Stimulated activated CD8-positive, alpha-beta memory T cell treated with anti-CD3 and anti-CD28 coated beads, Interleukin-4, amount 100 ng/mL, for 4 hours (primary cell): ENCODE measurements at places on chromosomes 2 and 18.

DNA sequence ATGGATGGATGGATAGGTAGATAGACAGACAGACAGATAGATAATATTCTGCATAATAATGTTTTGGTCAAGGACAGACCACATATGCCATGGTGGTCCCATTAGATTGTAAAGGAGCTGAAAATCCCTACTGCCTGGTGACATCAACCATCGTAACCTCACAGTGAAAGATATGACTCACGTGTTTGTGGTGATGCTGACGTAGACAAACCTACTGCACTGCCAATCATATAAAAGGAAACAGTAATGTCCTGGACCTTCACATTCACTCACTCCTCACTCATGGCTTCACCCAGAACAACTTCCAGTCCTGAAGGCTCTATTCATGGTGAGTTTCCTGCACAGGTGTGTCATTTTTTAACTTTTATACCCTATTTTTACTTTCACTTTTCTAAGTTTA, 202.9 kb upstream of the TPO start:
- DNase-seq = no peak

DNA sequence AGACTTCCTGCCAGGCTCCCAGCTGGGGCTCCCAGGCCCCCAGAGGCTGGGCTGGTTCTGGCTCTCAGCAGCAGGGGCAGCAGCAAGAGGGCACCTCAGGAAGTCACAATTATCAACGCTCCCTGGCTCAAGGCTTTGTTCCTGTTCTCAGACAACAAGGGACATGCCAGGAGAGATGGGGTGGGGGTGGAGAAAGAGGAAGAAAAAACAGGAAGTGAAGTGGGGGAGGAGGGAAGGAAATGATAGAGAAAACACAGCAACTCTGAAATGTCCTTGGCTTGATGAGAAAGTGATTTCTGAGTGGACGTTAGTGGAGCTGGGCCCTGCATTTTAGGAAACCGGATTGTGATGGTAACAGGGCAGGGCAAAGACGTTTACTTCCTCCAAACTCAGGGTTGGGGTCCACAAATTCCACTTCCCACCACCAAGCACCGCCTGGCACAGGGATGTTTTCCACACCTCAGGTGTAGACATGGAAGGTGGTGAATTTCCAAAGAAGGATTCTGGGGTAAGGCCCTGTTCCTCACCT, 40.4 kb downstream of the CYRIA start:
- no peak for DNase-seq

DNA sequence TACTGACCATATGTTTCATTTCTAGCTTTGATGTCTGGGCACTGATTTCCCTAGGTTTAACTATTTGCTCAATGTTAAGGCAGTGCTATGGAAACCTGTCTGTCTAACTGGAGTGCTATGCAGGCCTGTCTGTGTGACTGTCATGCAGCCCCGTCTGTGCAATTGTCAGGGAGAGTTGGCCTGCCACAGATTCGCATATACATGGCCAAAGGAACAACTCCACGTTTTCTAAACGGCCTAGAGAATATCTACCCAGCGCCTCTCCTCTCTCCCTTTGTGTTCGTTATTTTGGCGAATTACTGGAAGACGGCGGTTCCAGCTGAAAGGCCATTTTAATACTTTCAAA, 59.6 kb upstream of the PSME4 start:
- DNase-seq = no peak

DNA sequence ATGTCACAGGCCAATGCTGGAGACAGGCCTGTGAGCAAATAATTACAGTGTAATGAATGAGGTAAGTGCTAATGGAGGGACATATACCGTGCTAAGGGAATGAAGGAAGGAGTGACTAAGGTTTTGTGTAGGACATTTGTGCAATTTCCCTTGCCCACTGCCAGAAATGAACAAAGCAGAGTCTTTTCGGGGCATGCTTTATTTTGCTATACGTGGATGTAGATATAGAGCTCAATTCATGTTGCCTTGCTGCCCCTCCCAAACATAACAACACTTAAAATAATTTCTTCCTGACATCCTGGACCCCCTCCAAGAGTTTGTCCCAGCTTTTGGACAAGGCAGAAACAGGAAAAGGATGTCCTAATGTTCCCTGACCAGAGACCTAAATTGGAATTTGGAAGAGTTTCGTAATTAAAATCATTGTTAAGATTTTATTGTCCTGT, 23.7 kb upstream of the CD28 start:
- DNase-seq = no peak

- no peak for DNase-seq
These were observed 265.4 kb upstream of the UBE2E3 start for GRCh38 chr2:180715044-180715443.

DNA sequence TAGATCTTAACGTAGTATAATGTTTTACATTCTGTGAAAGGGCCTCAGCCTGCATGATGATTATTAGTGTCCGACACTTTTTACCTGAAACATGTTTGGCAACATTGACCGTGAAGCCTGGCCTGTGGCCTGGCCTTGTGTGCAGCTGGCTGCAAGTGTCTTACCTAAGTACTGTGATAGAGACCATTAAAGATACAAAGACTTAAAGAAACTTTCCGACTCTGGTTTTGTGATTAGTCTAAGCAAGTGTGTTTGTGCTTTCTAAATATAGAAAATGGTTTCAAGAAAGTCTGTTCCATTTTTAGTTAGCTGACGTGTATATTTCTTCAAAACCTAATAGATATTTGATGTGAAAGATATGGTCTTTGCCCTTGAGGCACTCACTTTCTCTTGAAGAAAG, 601.8 kb downstream of the LRP1B start:
- no peak for DNase-seq

DNA sequence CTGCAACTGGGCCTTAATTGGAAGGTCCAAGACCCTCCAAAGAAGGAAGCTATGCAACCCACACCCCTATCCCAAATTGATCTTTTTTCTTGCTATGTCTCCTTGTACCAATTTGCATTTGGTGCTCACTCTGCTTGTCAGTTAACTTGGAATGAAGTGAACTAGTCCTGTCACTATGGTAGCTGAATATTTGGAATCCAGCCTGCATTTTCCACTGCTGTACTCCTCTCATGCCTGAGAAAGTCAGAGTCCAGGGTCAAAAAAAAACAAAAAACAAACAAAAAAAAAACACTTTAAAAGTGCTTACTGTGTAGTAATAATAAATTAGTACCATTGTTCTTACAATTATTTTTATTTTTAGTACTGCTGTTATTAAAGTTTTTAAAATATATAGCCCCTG, 462.8 kb upstream of the SLC8A1 start:
- DNase-seq = no peak

DNA sequence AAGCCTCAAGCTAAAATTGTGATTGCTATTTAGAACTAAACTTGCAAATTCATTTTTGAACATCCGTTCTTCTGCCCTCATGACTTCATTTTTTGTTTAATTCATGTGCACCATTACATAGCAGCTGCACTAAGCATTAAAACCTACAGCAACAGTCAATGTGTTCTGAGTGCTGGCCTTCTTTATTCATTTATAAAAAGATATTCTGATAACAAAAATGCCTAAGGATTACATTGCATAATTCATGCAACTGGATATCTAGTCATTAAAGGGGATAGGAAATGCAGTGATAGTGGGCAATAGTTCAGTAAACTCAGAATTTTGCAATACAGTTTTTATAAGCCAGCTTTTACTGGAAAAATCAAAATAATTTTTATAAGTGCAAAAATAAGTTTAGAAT, 294.4 kb upstream of the EPC2 start:
- DNase-seq = no peak

GRCh38 chr2:123540291-123540690, 484.8 kb upstream of the CNTNAP5 start:
- no peak for DNase-seq

- DNase-seq = no peak
These were observed 148.6 kb downstream of the TWIST2 start for GRCh38 chr2:238996331-238997136.

GRCh38 chr2:70685771-70686171, 82.2 kb downstream of the ADD2 start:
- no peak for DNase-seq

- no peak for DNase-seq
These were observed 109.0 kb upstream of the ALK start for GRCh38 chr2:30030361-30030760.

- no peak for DNase-seq
These were observed 21.6 kb upstream of the CREG2 start for GRCh38 chr2:101408925-101409324.

DNA sequence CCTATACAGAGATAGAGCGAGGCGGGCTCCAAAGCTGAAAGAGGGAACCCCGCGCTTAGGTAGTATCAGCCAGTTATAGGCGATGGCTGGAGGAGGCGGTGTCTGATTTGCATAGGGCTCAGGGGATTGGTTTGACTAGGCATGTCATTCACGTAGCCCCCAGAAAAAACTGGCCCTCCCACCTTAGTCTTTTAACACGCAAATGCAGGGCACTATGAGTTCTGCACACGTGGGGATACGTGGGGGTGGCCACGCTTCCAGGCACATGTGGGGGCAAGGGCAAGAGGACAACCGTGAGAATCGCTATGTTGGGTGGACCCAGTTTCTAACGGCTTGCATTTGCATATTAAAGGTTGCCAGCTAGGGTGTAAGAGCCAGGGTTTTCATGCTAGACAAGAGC, 56.7 kb upstream of the MSTN start:
- DNase-seq = peak; percentile 28

- DNase-seq = no peak
These were observed 1.1 kb downstream of the MIB1 start for GRCh38 chr18:21741562-21742314.

DNA sequence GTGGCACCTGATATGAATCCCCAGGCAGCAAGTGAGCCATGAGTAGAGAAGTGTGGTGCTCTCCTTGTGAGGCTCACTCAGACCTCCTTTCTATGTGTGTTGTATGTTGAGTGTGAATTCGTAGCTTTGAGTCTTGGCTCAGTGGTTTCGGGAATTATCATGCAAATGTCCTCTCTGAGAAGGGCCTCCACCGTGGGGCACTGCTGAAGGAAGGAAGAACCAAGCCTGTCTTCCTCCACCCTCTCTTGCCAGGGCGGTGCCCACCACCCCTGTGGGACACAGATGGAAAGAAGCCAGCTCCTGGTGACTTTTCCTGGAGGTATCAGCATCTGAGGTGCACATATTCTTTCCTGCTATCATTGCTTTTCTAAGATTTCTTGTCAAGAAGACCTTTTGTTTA, 156.1 kb downstream of the MYT1L start:
- no peak for DNase-seq

DNA sequence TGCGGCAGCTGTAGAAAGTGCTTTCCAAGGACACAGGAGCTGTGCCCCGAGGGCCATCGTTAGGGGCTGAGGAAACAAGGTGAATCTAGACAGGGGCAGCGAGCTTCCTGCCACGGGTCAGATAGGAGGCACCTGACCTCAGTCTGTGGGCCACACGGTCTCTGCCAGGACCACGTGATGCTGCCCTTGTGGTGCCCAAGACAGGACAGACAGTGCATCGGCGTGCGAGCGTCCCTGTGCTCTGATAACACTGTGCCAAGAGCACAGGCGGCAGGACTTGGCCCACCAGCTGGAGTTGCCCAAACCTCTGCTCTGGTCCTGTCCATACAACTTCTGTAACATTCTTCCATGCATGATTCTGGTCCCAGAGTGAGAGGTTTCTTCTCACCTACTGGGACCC, 225.4 kb downstream of the TWIST2 start:
- DNase-seq = no peak

GRCh38 chr2:42977270-42978174, 185.1 kb upstream of the HAAO start:
- no peak for DNase-seq

- DNase-seq = no peak
These were observed 79.3 kb downstream of the ABI2 start for GRCh38 chr2:203407496-203407895.

DNA sequence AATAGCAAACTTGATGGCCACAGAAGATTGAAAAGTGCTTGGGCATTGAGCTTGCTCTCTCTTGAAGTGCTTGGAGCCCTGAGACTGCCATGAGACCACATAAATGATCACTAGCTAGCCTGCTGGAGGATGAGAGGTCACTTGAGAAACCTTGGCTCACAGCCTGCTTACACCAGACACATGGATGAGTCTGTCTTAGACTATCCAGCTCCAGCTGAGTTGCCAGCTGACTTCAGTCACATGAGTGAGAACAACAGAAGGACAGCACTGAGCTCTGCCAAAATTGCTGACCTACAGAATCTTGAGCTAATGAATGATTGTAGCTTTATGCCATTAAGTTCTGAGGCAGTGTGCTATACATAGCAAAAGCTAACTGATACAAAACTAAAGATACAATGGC, 18.1 kb downstream of the NABP1 start:
- DNase-seq = no peak

DNA sequence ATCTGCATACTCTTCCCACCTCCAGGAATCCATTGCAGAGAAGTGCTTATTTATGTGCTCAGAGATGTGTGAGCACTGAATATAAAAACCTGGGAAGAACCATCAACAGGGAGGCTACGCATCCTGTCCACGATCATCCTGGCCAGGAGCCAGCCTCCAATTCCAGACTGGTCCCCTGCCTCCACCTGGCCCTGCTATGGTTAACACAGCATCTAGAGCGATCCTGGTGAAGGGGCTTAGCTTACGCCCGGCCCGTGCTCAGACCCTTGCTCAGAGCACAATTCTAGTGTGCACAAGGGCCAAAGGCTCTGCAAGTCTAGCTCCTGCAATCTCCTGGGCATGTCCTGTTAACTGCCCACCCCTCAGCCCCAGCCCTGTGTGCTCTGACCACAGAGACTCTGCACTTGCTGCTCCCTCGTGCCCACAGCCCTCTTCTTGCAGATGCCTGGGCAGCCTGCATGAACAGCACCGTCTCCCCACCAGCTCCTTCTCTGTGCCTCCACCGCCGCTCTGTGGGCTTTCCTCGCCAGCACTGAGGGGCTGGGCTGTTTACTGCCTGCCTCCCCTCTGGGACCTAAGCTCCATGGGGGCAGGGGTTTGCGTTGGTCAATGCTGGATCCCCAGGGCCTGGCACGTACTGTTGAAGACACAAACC, 6.5 kb downstream of the PER2 start:
- no peak for DNase-seq

- no peak for DNase-seq
These were observed 13.0 kb downstream of the ATIC start for GRCh38 chr2:215324811-215325210.

GRCh38 chr2:160838147-160838546, 322.1 kb upstream of the TANK start:
- no peak for DNase-seq

DNA sequence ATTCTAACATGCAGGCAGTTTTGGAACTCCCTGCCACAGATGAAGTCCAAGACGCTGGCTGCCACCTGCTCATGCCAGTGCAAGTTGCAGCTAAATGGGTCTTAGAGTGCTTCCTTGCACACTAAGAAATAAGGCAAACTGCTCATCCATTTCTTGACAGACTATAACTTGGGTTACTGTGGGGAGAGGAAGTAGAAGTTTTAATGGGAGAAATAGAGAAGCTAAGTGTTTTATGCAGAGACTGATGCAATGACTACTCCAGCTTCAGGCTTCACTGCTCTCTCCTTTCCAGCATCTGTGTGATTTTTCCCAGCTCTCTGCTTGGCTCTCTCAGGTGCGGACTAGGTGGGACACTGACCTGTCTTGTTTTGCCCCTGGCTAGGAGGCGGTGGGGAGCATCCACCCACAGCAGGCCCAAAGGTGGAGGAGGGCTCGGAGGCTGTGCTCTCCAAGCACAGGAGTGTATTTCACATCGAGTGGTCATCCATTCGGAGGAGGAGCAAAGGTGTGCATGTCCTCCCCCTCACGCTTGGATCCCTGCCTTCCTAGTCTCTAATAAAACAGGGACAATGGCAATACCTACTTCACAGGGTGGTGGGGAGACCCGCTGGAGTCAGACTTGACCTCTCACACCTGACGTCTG, 48.2 kb downstream of the SLC14A2 start:
- DNase-seq = no peak

GRCh38 chr2:128750328-128751165, 431.9 kb upstream of the HS6ST1 start:
- no peak for DNase-seq

GRCh38 chr2:53476834-53477233, 290.8 kb upstream of the CHAC2 start:
- no peak for DNase-seq
